ENCODE measurements at places on chromosomes 6 and 20. TPM values are rescaled to one million over a fixed set of nuclear protein-coding genes. Genes with fewer than 3 reads are reported as not detected.

POU3F2 gene
- total RNA-seq = 0.08 TPM

SAMD10 gene
- total RNA-seq = 1.6 TPM

OTOR gene
- 0.37 TPM for total RNA-seq

SRMS gene
- total RNA-seq = not detected

DNPH1 gene
- total RNA-seq = 105 TPM

MAVS gene
- 21.9 TPM for total RNA-seq
